ENCODE measurements at places on chromosomes 12 and 14.

GRCh38 chr14:33611405-33612196 is 339.3 kb downstream of the EGLN3 start:
- H3K4me1 ChIP-seq: no peaks in the 10 kb centered on the region
- H3K27me3 ChIP-seq: peaks cover 2% of the 10 kb centered on the region
- H3K36me3 ChIP-seq: no peaks in the 10 kb centered on the region
- H3K27ac ChIP-seq: no peak overlapping the region
- H3K4me3 ChIP-seq: no peak overlapping the region

DNA sequence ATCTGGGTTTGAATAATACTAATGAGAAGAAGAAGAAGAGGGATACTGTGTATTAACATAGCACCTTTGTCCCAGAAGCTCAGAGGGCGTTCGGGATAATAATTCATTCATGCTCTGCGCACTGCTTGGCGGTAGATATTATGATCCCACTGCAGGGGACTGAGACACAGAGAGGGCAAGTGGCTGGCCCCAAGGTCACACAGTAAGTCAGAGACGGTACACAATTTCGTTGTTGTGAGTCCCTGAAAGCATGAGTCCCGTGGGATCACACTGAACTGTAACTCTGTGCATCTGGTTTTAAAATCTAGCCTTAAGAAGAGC is 47.9 kb upstream of the PARP11 start:
- H3K27ac ChIP-seq: no peak overlapping the region
- no peaks in the 10 kb centered on the region for H3K4me1 ChIP-seq
- peaks cover 16% of the 10 kb centered on the region for H3K27me3 ChIP-seq

- H3K36me3 ChIP-seq: peaks cover 12% of the 10 kb centered on the region
- peak overlapping the region; percentile 76 for H3K27ac ChIP-seq
- peaks cover 37% of the 10 kb centered on the region for H3K4me1 ChIP-seq
- no peak overlapping the region for H3K4me3 ChIP-seq
- no peak for DNase-seq
These were observed 26.8 kb downstream of the PCNX1 start for GRCh38 chr14:70934084-70934483.

DNA sequence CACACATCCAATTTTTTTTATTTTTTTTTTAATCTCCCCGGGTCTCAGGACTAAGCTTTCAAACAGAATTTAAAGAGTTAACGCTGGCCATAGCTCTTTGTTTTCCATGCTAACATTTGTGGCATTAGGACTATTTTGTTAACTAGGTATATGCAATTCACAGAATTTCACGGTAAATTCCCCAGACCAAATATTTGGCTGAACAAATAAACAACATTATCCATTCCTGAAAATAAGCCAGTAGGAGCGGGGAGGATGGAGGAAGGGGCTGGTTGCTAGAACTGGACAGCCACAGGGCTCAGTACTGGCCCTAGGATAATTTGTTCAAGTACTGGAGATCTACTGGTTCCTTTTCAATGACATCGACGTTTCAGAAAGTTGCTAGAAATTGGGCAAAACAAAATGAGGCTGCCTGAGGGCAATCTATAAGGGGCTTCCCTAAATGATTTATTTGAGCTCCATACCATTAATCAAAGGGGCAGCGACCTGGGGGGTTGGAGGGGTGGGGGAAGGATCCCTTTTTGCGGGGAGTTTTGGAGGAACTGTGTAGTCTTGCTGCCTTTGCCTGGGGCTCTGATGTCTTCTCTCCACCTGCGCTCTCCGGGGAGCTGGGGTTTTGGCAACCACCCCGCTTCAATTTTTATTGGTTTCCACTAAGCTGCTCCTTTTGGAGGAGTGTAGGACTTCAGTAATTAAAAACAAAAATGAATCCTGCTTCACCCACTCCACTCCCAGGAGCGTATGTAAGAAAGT is 9.0 kb downstream of the BMP4 start:
- no peaks in the 10 kb centered on the region for H3K4me1 ChIP-seq
- H3K36me3 ChIP-seq: no peaks in the 10 kb centered on the region
- no peak overlapping the region for H3K27ac ChIP-seq
- no peak for DNase-seq
- H3K4me3 ChIP-seq: no peak overlapping the region

- no peak for DNase-seq
- no peaks in the 10 kb centered on the region for H3K27me3 ChIP-seq
- no peak overlapping the region for H3K4me3 ChIP-seq
- no peaks in the 10 kb centered on the region for H3K4me1 ChIP-seq
- H3K36me3 ChIP-seq: no peaks in the 10 kb centered on the region
These were observed 222.6 kb downstream of the ACSS3 start for GRCh38 chr12:81300454-81300853.

- no peaks in the 10 kb centered on the region for H3K4me1 ChIP-seq
- no peak overlapping the region for H3K4me3 ChIP-seq
- no peak overlapping the region for H3K27ac ChIP-seq
- DNase-seq: no peak
- H3K36me3 ChIP-seq: no peaks in the 10 kb centered on the region
These were observed 272.5 kb upstream of the PRICKLE1 start for GRCh38 chr12:42862055-42862454.

DNA sequence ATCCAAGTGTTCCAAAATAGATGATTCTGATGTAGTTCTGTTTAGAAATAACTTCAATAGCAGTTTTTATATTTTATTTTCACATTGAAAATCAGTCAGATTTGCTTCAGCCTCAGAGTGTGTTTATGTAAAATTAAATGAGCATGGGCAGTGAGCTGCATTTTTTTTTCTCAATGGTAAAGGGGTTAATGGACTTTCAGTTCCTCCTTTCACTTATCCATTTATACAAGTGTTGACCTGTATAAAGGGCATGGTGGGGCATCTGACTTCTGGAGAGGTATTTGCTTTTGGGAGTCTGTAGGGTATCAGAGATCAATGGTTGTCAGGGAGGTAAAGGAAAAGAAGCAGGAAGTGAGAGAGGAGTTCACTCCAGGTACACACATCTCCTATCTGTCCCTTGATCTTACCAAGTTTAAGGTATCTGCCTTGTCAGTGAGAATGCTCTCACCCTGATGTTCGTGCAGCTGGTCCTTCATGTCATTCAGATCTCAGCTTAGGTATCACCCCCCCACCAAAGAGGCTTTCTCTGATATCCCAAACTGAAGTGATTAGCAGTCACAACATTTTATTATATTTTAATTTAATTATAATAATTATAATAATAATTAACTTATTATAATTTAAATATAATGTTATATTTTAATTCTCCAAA is 181.6 kb upstream of the LMNTD1 start:
- no peaks in the 10 kb centered on the region for H3K36me3 ChIP-seq
- peaks cover 12% of the 10 kb centered on the region for H3K27me3 ChIP-seq
- H3K27ac ChIP-seq: no peak overlapping the region
- no peak overlapping the region for H3K4me3 ChIP-seq
- no peak for DNase-seq

DNA sequence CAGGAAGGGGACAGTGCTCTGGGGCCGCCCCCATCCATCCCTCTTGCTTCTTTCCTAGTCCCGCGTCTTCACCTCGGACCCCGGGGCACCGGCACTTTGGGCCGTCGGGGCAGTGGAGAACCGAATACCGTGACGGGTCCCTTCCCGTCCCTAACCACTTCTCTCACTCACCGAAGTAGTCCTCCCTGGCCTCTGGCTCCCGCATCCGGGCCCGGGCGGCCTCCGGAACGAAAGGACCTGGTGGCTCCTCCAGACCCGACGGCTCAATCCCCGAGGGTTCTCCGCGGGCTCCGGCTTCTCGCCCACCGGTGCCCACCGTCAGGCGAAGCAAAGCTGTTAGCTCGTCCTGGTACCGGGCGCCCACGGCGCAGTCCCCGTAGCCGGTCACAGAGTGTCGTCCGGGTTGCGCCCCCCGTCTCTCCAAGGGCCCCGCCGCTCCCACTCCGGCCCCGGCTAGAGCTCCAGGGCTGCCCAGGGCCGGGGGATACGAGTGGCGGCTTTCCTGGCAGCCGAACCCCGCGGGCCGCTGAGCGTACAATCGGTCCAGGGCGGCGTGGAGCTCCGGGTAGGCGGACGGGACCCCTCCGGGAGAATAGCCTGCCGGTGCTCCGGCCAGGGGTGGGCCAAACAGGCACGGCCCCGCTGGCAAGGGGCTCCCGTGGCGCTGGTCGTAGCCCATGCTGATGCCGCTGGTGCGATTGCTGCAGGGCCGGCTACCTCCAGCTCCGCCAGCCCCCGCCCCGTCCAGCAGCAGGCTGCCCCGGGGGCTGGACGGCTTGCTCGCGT is 1.1 kb downstream of the AJUBA start:
- no peaks in the 10 kb centered on the region for H3K36me3 ChIP-seq
- H3K4me3 ChIP-seq: peak overlapping the region; percentile 12
- peaks cover 5% of the 10 kb centered on the region for H3K27me3 ChIP-seq
- peak; percentile 25 for DNase-seq
